ENCODE measurements at places on chromosomes 5 and 9. TPM values are rescaled to one million over a fixed set of nuclear protein-coding genes. Genes with fewer than 3 reads are reported as not detected.

Gene SYK
- total RNA-seq = 11.8 TPM

Gene PDGFRB
- total RNA-seq = 243 TPM

Gene DNM1
- 12.5 TPM for total RNA-seq

Gene TCF7
- 6.6 TPM for total RNA-seq

Gene CATSPER3
- not detected for total RNA-seq

Gene IRX2
- total RNA-seq = 19.2 TPM

Gene RNF224
- total RNA-seq = not detected

All from breast epithelium (tissue), 4 donors.